ENCODE measurements at places on chromosomes 2 and 18.

DNA sequence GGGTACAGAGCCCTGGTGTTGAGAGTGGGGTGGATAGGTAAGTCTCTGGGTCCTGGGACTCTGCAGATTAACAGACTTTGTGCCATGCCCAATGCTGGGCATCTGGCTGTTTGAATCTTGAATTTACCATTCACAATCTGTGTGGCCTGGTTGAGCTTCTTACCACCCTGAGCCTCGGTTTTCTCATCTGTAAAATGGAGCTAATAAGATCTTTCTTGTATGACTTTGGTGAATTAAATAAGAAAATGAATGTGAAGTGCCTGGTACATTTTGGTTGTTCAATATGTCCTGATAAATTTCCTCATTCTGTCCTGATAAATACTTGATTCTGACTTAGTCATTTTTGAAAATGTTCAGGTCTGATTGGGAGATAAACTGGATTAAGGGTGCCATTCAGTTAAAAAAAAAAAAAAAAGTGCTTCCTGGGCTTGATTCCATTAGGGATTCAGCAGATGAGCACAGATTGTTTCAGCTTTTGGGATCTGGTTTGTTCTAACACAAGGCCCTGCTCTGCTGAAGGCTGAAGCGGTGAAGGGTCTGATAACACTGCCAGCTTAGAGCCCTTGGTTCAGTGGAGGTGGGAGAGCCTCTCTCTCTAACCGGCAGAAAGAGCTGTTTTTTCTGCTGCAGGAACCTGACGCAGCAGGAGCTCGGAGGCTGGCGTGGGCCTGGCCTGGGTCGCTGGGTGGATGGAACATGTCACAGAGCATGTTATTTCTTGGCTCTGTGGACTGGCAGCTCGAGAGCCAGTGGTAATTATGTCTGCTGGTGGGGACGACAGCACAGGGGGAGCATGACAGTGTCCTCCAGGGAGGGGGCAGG, 84.5 kb upstream of the MCFD2 start:
- DNase-seq, result no peak

DNA sequence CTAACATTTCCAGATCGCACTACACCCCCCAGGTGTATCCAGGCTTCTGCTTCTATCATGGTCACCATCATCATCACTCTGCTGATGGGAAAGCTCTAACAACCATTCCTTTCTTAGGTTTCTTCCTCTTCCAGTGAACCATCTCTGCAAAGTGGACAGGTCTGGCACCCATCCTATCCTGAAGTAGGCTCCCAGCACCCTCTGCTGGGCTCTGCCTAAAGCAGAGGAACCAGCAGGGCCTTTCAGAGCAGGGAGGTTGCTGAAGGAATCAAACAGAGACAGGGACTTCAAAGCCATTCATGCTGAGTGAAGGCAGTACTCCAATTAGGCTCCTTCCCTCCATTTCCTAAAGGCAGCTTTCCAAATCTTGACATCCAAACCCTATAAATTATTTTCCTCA, 27.2 kb upstream of the SATB2 start:
- DNase-seq, result no peak

DNA sequence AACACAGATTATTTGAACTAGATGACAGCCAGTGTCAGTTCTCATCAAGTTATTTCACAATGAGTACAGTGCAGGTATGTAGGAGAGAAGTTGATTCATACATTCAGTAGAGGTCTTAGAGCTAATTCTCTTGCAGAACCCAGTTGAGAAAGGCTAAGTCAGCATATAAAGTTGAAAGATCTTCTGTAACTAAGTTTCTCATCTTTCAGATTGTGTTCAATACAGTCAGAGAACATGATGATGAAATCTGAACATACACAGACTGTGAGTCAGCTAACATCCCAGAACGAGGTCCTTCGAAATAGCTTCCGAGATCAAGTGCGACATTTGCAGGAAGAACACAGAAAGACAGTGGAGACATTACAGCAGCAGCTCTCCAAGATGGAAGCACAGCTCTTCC, 41.9 kb upstream of the LIMS1 start:
- DNase-seq, result no peak

GRCh38 chr2:23697256-23698075, 229.5 kb downstream of the ATAD2B start:
- DNase-seq, result no peak

- no peak for DNase-seq
Observed at GRCh38 chr2:18830962-18831361, 241.6 kb upstream of the NT5C1B start.

Measured in stimulated activated CD4-positive, alpha-beta T cell treated with anti-CD3 and anti-CD28 coated beads, Interleukin-4, amount 100 ng/mL, for 48 hours (primary cell).